Bronchial epithelial cell (primary cell): ENCODE measurements at places on chromosomes 5 and 9.

GRCh38 chr5:56142614-56143372 is 90.3 kb downstream of the ANKRD55 start:
- peak; percentile 43 for DNase-seq

DNA sequence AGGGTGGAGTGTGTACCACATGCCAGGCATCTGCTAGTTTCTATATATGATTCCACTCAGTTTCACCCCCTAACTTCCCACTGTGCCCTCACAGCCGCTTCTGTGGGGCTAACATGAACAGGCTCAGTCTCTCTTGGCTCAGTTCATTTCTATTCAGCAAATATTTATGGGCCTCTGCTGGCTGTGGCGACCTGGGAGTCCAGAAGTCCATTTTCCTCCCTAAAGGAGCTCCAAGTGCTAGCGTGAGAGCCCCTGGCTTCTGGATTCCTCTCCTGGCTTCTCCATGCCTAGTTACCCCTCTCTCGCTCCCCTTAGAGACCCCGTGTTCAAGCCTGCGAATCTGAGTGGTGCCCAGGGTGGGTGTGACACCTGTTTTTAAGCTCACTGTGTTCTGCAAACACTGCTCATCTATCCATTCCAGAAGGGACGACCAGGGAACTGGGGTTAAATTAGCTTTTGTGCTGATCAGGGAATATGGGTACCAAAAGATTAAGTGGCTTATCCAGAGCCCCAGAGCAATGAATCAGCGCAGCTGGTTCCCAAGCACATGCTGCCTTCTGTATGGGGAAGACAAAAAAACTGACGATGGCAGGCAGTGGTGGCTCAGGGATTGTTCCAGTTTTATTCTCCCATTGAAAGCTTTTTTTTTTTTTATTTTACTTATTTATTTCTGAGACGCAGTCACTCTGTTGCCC is 57.6 kb downstream of the HMCN2 start:
- no peak for DNase-seq

GRCh38 chr5:88256872-88257271 is 11.8 kb downstream of the TMEM161B start:
- no peak for DNase-seq

GRCh38 chr5:38291355-38291754 is 33.0 kb downstream of the EGFLAM start:
- peak; percentile 84 for DNase-seq

DNA sequence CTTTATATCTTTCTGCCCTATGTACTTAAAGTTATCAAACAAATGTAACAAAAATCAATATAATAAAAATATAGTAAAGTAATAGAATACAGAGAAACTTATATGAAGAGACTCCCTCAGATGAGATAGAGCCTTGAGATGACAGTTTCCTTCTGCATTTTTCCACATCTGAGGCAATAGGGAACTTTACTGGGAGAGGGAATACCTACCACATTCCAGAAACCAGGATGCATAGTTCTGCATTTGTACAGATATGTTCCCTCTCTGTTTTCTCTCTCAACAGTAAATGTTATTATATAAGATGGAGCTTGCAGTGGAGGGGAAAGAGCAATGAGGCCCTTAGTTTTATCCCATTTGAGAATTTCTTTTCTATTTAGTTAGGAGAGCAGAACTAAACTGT is 109.6 kb upstream of the KCNN2 start:
- DNase-seq = no peak

DNA sequence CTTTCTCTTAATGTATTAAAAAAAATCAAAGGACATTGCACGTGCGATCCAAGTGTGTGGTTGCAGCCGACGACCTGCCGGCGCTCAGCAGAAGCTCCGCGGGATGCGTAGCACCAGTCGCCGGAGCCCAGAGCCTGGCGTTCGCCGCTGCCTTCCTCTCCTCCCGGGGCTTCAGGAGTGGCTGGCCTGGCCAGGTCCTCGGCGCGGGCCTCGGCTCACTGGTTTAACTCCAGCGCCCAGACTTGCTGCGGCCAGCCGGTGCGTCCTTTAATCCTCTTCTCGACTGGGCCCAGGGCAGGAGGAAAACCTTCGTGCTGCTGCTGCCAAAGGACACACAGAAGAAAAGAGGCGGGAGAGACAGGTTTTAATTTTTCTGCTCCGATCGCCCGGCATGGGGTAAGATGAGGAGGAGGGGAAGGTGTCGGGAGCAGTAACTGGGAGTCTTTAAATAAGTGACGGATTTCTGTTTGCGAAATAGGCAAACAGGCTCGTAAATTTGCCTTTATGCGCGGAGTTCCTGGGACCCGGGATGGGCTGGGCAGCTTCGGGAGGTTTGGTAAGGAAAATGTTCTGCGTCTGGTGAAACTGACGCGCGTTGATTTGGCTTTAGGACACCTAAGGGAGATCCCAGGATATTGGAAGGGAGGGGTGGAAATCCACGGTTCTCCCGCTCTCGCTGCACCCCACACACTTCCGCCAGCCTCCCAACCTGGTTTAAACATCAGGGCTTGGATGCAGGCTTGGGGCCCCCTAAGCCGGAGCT is 2.3 kb downstream of the HAND1 start:
- DNase-seq = no peak

DNA sequence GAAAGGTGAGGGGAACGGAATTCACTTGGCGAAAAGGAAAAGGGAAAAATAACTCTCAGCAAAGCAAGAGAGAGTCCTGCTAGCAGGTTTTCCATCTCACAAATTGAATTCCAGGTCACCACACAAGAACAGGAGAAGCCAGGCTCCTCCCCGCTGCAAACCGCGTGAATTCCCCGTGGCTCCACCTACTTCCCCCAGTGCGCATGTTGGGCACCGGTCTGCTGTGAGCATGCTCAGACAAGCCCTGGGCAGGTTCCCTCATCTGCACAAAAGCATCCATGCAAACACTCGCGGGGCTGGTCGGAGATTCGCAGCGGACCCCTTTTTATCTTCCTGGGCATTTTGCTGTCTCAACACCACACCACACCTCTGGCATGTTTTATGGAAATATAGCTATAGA is 58.5 kb upstream of the S1PR3 start:
- no peak for DNase-seq

- DNase-seq = peak; percentile 12
Measured at GRCh38 chr9:80085668-80086067, 513.9 kb downstream of the TLE4 start.
